HT-29 (cell line): ENCODE measurements at places on chromosomes 5 and 9. TPM values are rescaled to one million over a fixed set of nuclear protein-coding genes. Genes with fewer than 3 reads are reported as not detected.

DNA sequence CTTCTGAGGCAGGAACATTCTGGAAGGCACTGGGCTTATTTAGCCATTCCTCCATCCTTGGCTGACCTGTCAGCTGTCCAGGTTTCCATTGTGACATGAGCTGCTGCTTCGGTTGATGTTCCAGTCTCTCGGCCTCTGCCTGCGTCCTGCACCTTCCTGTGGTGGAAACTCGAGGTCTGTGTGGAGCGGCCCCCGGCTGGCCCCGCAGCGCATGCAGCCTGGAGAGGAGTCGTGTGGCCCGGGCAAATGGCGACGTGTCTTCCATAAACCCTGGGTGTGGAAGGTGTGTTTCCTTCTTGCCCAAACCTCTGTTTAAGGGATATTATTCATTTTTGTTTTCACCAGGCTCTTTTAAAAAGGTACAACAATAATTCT, 36.5 kb upstream of the SLC9A3 start:
- DNase-seq, result no peak

GRCh38 chr5:133083901-133084300, 32.1 kb downstream of the HSPA4 start:
- DNase-seq, result no peak

- no peak for DNase-seq
These were observed 57.8 kb upstream of the LPAR1 start for GRCh38 chr9:111096051-111096450.

DNA sequence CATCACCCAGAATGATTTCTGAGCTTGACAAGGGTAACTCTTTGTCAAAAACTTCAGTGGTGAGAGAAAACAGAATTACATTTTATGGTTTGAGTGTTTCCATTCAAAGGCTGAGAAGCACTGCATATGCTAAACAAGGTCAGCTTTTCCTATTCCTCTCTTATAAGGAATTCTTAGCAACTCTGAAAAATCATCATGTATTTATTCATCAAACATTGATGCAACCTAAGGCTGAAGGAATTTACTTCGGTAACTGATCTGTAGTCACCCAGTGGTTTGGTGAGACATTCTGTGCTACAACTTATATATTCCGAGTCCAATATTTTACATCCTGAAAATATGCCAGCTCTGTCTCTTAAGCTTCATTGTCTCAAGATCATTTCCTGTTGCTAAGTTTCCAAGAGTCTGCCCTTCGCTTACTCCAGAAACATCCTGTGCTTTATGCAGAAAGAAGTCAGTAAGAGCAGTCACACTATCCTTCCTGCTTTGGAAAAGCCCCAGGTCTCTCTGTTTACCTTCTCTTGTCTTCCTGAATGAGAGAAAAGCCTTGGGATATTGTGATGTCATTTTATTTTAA, 176.6 kb upstream of the TBCA start:
- no peak for DNase-seq

DNA sequence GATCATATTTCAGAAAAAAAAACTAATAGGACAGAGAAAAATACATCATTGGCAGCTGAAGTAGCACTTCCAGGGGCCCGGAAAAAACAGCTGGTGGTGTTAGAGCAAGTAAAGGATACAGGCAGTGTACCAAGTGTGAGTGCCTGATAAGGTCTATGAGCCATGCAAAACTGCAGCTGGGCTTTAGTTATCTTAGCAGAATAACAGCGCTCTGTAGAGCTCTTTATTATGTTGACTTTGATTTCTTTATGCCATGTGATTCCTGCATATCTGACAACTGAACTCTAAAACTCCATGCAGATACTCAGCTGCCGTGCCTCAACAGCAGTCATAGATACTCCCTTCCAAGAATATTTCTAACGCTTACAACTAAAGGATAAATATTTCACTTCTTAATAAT, 119.5 kb downstream of the CAAP1 start:
- DNase-seq, result no peak

- no peak for DNase-seq
These were observed 1.7 kb downstream of the FANCG start for GRCh38 chr9:35078066-35078465.

The PRLR gene
- total RNA-seq, result 8.2 and 9.1 TPM in 2 replicates

The SPATA6L gene
- total RNA-seq, result 6.3 and 9.3 TPM in 2 replicates
